SJSA1 (cell line): ENCODE measurements at places on chromosomes 2 and 18.

- no peak for DNase-seq
These were observed 93.7 kb downstream of the LOXHD1 start for GRCh38 chr18:46563317-46563716.

- DNase-seq, result no peak
These were observed 1.2 kb downstream of the SAP130 start for GRCh38 chr2:128026448-128027277.

GRCh38 chr2:100655446-100655845 lies 92.7 kb downstream of the PDCL3 start:
- DNase-seq, result no peak

DNA sequence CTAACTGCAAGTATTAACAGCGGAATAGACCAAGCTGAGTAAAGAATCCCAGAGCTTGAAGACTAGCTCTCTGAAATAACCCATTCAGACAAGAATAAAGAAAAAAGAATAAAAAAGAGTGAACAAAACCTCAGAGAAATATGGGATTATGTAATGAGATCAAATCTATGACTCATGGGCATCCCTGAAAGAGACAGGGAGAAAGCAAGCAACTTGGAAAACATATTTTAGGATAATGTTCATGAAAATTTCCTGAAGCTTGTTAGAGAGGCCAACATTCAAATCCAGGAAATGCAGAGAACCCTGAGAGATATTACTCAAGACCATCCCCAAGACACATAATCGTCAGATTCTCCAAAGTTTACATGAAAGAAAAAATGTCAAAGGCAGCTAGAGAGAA lies 17.3 kb downstream of the PFN4 start:
- DNase-seq, result no peak

DNA sequence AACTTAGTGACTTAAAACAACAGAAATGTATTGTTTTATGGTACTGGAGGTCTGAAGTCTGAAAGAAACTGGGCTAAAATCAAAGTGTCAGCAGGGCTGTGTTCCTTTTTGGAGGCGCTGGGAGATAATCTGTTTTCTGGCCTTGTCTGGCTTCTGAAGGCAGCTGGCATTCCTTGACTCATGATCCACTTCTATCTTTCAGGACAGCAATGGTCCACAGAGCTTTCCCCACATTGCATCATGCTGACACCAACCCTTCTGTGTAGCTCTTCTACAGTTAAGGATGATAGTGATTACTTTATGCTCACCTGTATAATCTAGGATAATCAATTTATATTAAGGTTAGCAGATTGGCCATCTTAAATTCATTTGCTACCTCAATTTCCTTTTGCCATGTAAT lies 392.1 kb downstream of the TDRD15 start:
- DNase-seq, result no peak

GRCh38 chr2:145538661-145539350 lies 1018.9 kb upstream of the ZEB2 start:
- DNase-seq, result no peak

- no peak for DNase-seq
These were observed 373.7 kb downstream of the SOCS6 start for GRCh38 chr18:70662588-70662987.

GRCh38 chr2:223943561-223944008 lies 1.6 kb downstream of the WDFY1 start:
- peak; percentile 72 for DNase-seq

DNA sequence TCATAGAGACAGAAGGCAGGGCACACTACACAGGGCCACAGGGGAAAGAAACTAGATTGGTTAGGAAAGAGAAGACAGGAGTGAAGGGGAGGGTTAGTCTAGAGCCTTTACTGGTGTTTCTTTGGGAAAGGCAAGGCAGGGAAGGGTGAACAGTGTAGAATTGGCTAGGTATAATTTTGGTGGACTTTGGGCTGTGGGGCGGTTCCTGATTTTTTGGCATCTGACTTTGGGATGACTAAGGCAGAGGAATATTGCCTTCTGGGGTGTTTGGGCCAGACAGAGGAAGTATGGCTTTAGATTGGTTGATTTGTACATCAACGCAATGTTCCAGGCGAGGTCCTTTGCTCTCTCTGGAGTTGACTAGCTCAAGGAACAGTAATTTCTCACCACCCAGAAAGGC lies 534.8 kb downstream of the DCC start:
- DNase-seq, result no peak

- DNase-seq, result no peak
These were observed 34.4 kb upstream of the KLF7 start for GRCh38 chr2:207200136-207200535.

DNA sequence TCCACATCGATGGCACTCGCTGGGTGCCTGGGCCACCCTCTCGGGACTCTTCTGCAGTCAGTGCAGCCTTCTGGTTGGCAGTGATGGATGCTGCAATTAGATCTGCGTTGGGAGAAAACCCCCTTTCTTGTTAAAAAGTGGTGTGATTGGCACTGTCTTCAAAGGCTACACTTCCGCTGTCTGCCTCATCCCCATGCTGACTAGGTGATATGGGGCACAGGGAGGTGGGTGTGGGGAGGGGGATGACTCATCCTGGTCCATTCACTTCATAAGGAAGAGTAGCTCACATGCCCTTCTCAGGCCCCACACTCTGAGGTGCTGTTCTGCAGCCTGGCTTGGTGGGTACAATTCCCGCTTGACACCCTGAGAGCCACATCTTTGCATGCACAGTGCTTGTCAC lies 77.4 kb downstream of the THNSL2 start:
- no peak for DNase-seq

DNA sequence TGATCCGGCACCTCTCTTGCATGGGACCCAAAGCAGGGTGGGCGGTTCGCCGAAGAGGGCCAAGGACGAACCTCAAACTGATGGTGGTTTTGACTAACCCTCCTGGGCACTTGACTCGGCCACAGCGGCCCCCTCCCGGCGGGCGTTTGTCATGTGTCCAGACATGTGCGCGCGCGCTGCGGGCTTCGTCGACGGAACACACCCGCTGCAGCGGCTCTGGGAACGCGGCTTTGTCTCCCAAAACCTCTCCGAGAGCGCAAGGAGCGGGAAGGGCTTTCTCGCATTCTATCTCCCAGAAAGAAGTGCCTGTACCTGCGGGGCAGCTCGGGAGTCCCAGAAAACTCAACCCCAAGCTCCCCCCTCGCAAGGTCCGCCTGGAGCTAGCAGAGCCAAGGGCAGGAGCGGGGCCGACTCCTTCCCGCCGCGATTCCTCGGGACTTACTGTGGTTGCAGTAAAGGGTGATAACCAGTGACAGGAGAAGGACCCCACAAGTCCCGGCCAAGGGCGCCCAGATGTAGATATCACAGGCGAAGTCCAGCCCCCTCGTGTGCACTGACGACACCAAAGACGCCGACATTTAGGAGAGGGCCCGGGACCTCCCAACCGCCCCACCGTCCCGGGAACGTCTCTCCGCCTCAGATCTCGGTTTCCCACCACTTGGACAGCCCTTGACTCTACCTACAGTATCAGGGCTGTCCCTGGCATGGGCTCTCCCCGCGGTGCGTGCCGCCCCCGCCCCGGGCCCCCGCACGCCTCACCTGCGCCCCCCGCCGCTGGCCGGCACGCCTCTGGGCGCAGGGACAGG lies 1.6 kb downstream of the CD8A start:
- no peak for DNase-seq

DNA sequence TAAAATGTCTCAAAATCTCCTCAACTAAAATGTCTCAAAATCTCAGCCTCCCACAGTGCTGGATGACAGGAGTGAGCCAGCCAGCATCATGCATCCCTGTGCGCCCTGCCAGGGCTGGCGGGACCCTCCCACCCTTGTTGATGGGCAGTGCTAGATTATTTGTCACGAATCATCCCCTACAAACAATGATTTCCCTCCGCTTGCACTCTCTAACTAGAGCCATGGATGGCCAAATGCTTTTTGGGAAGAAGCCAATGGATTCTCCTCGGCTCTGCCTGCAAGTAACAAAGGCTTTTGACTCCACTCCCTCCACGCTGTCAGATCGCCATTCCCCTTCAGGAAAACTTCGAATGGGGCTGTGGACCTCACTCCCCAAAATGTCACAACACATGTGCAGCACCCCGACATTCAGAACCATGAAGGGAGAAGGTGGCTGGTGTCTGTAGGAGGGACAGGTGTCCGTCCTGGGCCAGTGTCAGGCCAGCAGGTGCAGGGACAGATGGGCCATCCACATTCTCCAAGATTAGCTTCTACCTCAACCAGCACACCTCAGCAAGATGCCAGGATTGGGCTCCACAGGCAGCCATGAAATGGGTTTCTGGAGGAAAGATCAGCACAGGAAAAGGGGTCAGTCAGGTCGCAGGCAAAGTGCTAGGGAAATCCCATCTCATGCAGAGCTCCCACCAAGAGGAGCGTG lies 11.5 kb downstream of the AMER3 start:
- DNase-seq, result no peak

- DNase-seq, result peak; percentile 26
These were observed 28.2 kb upstream of the BIN1 start for GRCh38 chr2:127134833-127135830.
